Epithelial cell of prostate (primary cell): ENCODE measurements at places on chromosomes 3 and 15.

DNA sequence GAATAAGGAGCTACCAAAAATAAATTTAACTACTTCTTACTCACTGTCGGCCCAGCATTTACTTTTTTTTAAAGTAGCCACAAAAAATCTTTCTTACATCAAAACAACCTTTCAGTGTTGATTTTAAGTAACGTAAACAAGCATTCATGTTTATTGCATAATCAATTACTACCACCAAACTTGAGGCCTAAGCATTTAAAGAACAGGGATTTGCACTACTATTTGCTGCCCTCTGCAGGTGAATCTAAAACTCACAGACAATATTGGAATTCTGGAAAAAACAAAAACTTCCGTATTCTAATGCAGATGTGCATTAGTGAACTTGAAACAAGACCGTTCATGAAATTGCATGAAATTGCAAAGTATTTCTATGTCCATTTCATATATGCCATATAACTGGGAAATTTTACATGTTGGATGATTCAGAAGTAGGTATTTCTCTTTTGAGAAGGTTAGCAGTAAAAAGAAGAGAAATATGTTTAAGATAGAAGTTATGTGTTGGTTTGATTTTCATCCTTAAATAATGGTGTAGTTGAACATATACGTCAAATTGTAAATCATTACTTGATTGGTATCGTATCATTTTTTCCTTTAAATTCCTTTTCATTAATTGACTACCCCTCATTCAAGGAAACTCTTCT lies 55.6 kb downstream of the CGGBP1 start:
- peak; percentile 5 for DNase-seq

GRCh38 chr3:149474250-149474817 lies at the start of gene TM4SF4:
TM4SF4 (plus strand) TSS chr3:149474697; CDS start chr3:149474878, 181 bp downstream.
- DNase-seq: no peak

GRCh38 chr15:54836052-54836795 lies 360.5 kb downstream of the RSL24D1 start:
- DNase-seq: no peak

GRCh38 chr3:36525115-36525801 lies 145.0 kb downstream of the STAC start:
- DNase-seq: peak; percentile 48

- no peak for DNase-seq
These were observed 1007.2 kb upstream of the ALCAM start for GRCh38 chr3:104359546-104359945.

DNA sequence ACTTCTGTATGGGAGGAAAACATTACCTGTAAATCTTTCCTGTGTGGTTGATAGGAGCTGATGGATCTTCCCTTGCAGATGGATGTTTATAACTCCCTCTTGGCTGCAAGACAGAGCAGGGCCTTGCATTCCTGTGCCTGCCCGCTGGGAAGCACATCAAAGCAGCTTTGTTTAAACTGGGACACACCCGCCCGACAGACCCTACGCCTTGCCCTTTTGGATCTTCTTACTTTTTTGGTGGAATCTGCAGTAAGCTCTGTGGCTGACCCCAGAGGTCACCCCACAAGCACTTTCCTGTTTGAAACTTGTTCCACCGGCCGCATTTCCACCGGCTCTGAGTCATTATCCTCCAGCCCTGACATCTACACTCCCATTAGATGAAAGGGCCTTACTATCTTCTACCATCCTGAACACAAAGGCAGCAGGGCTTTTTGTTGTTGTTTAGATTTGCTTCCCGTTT lies 244.1 kb upstream of the STT3B start:
- DNase-seq: peak; percentile 53

GRCh38 chr3:100753846-100754245 lies 44.6 kb downstream of the TFG start:
- DNase-seq: no peak

GRCh38 chr15:41501191-41501917 lies 7.7 kb downstream of the ITPKA start:
- no peak for DNase-seq

GRCh38 chr3:56001537-56001936 lies 466.7 kb downstream of the ERC2 start:
- DNase-seq: no peak

DNA sequence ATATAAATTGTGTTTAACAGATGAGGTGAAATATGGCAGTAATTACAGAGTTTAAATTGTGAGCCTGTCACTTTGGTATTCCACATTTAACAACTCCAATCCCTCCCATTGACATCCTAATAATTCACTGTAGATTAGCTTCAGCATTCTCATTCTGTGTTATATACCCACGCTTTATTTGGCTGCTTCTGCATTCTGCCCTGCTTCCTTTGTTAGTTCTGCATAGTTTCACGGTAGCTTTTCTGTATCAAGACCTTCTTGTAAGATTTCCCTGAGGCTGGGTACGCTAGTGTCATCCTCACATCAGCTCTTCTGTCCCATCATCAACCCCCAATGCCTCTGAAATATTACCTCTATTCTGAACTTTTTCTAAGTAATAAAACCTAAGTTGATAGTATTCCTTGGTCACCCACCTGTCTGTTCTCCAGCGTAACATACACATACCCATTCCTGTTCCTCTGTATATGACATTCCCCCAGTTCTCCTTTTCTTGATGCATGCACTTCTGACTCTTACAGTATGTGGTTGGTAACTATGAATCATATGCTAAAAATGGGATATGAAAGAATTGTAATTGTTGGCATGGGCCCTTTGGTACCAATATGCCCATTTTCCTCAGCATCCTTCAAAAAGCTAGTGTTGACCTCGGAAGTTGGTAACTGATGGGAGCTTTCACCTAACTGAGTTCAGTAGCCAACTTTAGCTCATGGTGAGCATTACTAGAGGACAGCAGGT lies 171.2 kb downstream of the KLHL25 start:
- no peak for DNase-seq

DNA sequence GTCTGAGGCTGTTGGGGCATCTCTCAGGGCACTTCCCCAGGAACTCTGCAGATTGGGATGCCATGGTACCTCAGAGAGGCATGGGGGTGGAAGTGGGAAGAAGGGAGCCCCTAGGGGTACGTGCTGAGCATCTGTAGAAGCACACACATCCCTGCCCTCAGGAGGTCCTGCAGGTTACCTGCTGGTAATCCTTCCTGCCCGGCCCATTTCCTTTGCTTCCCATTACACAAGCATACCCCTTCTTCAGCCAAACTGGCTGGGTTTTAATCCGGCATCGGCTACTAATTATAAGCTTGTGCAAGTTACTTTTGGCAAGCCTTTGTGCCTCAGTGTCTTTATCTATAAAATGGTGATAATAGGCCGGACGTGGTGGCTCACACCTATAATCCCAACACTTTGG lies 3.1 kb upstream of the SMAD6 start:
- DNase-seq: no peak

DNA sequence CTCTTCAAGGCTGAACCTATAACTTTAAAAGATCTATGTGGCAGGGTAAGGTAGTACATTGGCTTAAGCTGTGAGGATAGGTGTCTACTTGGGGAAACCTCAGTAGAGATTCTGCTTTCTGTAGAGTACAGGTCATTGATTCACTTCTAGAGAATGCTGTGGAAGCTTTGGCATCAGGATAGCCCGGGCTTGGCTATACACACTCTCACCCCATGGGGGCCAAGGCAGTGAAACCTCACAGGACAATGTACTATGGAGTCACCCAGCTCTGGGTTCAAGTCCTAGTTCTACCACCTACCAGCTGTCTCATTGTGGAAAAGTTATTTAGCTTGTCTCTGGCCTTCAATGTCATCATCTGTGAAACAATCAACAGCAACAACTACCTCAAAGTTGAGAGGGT lies 9.0 kb downstream of the MTFMT start:
- DNase-seq: no peak

DNA sequence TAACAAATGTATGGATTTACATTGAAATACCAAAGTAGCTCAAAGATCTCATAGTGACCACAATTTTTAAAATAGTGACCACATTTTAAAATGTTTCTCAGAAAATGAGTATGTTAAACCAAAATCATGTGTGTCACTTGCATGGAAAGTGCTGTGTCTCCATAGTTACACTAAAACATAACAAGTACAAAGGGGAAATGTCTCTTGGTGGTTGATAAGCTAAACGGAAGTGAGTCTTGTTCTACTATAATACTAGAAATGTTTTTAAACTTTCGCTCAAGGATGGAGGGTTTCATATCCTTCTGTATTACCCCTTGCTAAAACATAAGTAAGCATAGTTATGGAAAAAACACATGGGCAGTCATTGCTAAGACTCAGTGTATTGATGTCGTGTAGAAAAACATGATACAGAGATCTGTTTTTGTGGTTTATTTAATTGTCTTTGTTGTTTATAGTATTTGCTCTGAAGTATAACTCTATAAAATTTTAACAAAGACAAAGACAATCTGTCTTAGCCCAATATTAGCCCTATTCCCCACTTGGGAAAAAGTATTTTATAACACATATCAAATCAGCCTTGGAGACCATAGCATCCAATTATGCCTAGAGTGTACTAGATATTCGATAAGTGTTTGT lies 27.0 kb upstream of the DENND4A start:
- DNase-seq: no peak

GRCh38 chr15:89479173-89479572 lies 17.2 kb downstream of the RHCG start:
- no peak for DNase-seq

GRCh38 chr3:188104050-188104449 lies 49.9 kb upstream of the LPP start:
- DNase-seq: no peak

GRCh38 chr15:72858205-72858604 lies 74.6 kb upstream of the ADPGK start:
- no peak for DNase-seq

GRCh38 chr15:71133747-71134472 lies 18.6 kb downstream of the THSD4 start:
- no peak for DNase-seq

GRCh38 chr3:27570421-27571106 lies 86.4 kb upstream of the SLC4A7 start:
- no peak for DNase-seq

GRCh38 chr3:187292181-187292580 lies 644 bp upstream of the MASP1 start:
- DNase-seq: no peak

- DNase-seq: no peak
These were observed 22.1 kb upstream of the PIK3CB start for GRCh38 chr3:138856799-138857198.

GRCh38 chr3:25910997-25911396 lies 121.1 kb downstream of the OXSM start:
- no peak for DNase-seq

DNA sequence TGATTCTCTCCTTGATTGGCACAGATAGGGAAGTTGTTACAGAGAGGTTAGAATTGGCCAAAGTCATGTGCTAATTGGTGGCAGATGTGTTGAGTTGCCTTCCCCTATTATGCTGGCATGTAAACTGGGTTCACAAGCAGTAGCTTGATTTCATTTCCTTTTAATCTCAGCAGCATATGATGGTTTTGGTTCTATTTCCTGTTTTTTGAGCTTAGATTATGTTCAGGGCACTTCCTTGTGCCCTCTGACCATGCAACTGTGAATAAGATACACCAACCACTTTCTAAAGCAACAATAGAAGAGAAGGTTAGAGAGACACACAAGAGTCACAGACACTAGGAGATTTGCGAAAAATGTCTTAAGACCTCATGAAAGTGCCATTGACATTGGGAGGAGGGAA lies 16.5 kb downstream of the HPS3 start:
- no peak for DNase-seq

DNA sequence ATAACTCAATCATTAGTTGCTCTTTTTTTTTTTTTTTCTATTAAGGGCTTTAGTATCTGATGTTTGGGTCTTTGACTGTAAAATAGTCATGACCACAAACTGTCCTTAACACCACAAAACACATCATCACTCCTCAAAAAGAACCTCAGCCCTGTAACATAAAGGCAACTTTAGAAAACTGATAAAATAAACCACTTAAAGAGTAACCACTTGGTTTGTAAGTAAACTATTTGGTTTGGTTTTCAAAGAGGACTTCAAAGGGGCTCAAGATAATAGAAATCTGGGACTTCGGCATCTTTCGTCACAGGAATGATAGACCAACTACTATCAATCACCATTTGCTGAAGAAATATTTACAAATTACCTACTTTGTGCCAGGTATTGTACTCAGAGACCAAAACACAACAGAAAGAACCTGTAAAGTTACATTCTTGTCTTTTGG lies 167.8 kb downstream of the FOXP1 start:
- no peak for DNase-seq

GRCh38 chr15:76183930-76184649 lies 124.3 kb downstream of the TMEM266 start:
- no peak for DNase-seq

GRCh38 chr3:45785605-45786150 lies 10.7 kb downstream of the SLC6A20 start:
- no peak for DNase-seq

DNA sequence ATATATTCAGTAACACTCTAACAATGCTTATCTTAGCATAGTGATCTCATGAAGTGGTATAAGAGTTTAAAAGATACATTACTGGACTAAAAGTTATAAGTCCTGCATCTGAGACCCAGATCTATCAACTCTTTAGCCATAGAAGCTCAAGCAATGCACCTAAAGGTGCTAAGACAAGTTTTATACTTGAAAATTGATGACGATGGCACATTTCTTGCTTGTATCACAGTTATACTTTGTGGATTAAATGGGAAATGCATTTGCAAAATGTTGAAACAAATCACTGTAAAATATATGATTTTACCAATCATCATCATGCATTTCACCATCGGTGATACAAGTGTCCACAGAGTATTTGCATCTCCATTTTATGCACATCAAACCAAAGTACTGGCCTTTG lies 525.3 kb upstream of the ZNF385D start:
- no peak for DNase-seq

DNA sequence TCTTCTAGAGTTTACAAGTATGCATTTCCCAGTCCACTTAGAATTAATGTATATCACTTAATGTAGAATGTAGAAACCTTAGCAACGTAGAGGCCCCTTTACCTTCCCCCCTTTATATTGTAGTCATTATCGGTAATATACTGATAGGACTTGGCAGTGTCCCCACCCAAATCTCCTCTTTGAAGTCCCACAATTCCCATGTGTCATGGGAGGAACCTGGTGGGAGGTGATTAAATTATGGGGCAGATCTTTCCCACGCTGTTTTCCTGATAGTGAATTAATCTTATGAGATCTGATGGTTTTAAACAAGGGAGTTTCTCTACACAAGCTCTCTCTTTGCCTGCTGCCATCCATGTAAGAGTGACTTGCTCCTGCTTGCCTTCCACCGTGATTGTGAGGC lies 31.0 kb downstream of the ARL8B start:
- no peak for DNase-seq

GRCh38 chr15:89502867-89503595 lies 6.6 kb upstream of the RHCG start:
- DNase-seq: peak; percentile 89

- DNase-seq: no peak
These were observed 173.5 kb downstream of the KLF13 start for GRCh38 chr15:31499953-31500765.

DNA sequence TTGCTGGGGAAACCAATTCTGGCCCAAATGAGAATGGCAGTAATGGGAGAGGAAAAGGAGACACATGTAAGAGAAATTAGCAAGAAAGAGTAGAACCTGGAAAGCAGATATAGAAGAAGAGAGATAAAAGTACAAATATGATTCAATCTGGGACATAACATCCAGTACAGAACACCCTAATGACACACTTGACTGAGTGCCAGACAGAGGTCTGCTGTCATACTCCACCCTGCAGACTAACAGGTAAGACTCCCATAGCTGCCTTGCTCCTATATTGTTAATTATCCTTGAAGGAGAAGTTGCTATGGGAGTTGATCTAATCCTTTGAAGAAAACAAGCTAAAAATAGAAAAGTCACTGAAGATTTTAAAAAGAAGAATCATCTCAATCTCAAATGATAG lies 21.1 kb downstream of the CCPG1 start:
- DNase-seq: peak; percentile 27
